T47D (cell line): ENCODE measurements at places on chromosomes 16 and 17.
A peak's percentile ranks its signal among the peaks of the same experiment; 100 is the strongest.

DNA sequence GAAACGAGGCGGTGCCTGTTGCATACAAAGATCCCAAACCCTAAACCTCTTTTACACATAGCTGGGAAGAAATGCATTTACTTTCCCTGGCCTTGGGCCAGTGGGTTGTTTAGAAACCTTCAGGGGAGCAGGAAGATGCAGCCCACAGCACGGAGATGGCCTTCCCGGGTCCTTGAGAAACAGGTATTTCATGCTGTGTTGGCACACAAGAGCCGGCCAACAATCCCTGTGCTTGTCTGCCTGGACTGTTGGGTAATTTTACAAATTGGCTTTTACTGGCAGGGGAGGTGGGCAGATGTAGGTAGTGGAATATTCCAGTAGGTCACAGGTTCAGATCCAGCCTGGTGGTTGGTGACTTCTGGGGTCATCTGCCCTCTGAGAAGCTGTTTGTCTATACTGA is 148.0 kb downstream of the FOXL1 start:
- peak; percentile 48 for DNase-seq

GRCh38 chr17:71441098-71441497 is 679.7 kb upstream of the SOX9 start:
- peak; percentile 31 for DNase-seq

DNA sequence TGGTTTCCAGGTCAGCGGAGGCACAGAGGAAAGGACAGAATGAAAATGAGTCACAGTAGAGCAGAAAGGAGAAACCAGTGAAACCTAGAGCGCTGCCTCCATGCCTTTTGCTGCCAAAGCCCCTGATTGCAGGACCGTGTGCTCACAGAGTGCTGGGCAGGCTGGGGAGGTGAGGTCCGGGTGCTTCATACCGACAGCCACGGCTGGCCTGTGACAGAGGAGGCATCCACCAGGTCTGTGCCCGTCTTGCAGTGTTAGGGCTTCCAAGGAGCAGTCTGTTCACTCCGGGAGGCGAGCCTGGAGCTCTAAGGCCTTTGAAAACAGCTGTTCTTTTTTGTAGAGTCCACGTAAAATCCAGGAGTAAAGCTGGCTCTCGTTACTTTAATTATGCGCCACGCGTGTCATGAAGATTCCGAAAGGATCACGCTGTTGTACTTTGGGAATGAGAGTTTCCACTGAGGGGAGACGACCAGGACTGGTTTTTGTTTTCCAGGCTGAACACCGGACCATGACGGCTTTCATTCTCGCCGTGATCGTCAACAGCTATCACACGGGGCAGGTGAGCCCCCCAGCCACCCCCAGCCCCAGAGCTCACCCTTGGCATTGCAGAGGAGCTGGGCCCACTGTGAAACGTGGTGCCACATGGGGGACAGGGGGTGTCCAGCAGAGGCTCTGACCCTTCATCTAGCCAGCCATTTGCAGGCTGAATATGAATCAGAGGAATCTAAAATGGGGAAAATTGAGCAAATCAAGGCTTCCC is 108.5 kb upstream of the CHMP6 start:
- DNase-seq: no peak

DNA sequence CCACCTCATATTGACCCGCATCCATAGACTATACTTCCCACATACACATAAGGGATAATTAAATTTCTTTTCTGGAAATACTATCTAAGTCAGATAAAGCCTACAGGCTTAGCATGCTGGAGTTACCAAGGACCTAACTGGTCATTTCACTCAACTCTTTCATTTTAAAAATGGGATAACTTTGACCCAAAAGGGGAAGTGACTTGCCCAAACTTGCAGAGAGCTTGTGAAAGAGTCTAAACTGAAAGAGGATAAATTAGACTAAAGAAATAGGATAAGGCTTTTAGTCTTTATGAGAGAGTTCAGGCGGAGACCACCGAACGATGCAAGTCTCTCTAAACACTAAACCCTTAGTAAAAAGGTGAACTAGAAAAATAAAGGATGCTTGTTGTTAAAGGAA is 3.9 kb upstream of the KRT33A start:
- no peak for DNase-seq

- DNase-seq: no peak
Measured at GRCh38 chr16:66824006-66824405, 6.8 kb downstream of the NAE1 start.

DNA sequence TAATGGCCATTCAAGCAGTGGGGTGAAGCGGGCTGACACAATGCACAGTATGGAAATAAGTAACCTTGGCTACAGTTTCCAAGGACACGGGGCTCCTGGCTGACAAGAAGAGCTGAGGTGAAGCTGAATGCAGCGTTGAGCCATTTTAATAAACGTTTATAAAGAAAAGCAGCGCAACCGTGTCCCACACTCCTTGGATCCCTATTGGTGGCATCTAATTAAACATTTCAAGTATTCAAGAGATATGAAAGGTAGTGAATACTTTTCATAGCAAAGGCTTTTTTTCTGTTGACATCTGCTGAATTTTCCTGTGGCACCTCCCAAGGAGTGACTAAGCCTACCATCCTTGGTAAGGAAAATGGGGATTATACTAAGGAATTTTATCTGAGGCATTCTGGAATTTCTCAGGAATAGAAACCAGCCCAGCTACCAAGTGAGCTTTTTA is 26.5 kb downstream of the DUSP14 start:
- DNase-seq: no peak

- DNase-seq: no peak
Measured at GRCh38 chr17:75114552-75115314, 5.0 kb downstream of the ARMC7 start.

GRCh38 chr17:30379303-30379902 is 676 bp downstream of the CPD start:
- peak; percentile 23 for DNase-seq

DNA sequence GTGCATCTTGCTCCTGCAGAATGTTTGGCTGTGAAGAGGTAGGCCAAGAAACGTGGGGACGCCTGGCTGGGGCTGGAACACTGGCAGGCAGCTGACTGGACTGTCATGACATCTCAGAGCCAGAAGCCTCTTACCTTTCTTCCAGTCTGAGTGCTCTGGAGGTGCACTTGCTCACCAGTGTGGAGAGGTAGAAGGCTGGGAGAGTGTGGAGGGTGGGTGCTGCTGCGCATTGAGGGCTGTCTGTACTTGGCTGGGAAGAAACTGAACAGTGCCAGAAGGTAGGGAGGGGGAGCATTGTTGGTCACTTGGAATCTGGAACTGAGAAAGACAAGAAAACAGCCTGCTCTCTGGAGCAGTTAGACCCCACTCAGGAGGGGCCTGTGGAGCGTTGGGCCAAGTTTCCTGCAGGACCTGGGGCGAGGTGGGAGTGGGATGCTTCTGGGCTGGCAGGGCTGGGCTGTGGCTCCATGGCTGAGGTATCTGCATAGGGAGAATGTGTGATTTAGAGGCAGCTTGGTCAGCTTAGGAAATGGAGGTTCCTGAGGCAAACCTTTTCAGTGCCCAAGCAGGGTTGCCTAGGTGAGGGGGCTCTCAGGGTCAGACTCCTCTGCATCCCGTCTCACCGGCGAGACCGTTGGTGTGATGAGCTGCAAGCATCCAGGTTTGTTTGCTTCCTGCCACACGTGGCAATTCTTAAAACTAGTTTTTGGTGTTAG is 55.1 kb downstream of the KSR1 start:
- DNase-seq: no peak

GRCh38 chr16:24035127-24035842 is 199.5 kb downstream of the PRKCB start:
- DNase-seq: no peak

DNA sequence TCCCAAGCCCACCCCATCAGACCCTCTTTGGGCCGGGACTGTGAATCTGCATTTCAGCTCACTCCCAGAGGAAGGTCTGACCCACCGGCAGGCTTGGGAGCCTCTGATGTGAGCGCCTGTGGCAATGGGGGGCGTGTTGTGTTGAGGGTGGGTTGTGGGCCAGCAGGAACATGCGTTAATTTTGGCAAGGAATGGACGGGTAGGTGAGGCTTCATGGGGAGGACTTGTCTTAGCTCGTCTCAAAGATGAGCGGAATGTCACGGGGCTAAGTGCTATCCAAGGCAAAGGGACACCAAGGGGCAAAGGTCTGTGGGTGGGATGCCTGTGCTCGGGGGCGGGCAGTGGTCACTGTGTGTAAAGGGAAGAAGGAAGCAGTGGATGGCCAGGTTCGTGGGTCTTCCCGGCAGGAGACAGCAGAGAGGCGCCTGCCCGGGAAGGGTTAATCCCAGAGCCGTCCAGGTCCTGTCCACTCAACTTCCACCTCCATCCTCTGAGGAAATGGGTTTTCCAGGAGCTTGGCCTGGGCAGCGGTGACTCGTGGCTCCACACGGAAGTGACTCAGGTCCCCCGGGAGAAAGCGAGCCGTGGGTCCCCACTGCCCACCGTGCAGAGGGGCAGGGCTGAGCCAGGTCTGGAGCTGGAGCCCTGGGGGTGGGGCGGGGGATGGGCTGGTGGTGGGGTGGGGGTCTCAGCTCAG is 17.4 kb downstream of the ADGRG1 start:
- DNase-seq: no peak

- DNase-seq: no peak
Measured at GRCh38 chr17:30808785-30809286, 15.7 kb downstream of the CRLF3 start.

- DNase-seq: peak; percentile 4
Measured at GRCh38 chr17:13888056-13888609, 181.2 kb upstream of the COX10 start.

DNA sequence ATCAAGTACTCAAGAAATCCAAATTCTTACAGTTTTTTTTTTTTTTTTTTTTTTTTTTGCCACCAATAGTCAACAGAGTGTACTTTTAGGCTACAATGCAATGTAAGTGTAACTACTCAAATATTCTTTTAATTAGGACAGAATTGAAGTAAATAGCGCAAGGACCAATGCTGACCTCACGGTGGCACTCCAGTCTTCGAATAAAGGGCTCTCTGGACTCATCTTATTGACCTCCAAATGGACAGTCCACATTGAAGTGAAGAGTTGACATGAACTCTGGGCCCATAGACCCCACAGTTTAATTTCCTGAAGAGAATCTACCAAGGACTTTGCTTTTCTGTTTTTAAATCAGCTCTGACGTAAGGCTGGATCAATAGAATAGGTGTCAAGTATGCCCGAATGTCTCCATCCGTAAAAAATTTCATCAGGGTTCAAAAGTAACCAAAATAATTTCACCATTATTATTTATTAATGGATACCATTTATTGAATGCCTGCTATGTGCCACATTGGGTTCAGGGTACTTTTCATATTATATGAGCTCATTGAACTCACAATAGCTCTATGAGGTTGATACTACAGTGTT is 7.3 kb upstream of the DDX52 start:
- DNase-seq: peak; percentile 84

DNA sequence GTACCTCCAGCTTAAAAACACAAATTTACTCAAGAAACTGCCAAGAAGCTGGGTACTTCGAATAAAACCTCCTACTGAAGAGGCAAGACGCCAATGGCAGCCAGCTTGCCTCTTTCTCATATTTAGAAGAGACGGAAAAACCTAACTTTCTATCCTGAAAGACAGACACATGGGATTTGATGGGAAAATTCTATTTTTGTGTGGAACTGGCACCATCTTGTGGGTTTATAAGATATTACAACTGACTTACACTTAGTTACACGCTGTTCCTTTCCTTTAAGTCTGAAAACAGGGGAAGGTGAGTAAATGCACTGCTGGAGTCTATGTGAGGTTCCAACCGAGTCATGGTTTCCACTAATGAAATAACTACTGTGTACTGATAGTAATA is 10.3 kb downstream of the ZNF18 start:
- DNase-seq: no peak

DNA sequence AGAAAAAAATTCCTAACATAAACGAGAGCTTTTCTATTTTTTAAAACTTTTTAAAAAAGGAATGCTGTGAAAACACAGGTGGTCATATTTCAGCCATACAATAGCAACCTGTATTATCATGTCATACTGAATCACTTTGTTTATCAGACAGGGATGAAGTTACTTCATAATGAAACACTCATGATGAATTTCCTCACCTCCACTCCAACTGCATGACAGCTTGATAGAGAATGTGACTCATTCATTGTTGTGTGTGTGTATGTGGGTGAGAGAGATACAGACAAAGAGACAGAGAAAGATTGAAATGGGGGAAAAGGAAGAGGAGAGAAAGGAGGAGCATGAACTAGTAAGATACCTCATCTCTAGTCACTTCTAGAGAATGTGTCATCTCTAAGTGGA is 109.0 kb downstream of the SYCE1L start:
- DNase-seq: no peak

GRCh38 chr16:77111056-77111565 is 79.9 kb upstream of the MON1B start:
- no peak for DNase-seq

- no peak for DNase-seq
Measured at GRCh38 chr16:60031740-60032139, 1297.6 kb upstream of the GOT2 start.

DNA sequence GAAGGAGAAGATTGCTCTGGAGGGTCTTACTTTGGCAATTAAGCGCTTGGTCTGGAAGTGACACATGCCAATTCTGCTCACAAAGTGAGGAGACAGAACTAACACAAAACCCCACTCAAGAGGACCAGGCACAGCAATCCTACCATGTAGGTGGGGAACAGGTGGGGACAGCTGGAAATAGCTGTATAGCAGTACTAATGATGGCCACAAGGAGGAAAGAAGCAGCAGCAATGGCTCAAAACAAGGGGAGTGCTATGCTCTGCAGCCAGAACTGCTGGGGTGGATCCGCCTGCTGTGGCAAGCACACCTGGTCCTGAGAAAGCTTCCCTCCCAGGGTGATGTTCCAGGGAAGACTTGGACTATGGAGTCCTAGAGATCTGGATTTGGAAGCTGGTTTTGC is 17.0 kb upstream of the TMEM132E start:
- no peak for DNase-seq

- no peak for DNase-seq
Measured at GRCh38 chr17:57565176-57565575, 179.9 kb downstream of the CCDC182 start.

DNA sequence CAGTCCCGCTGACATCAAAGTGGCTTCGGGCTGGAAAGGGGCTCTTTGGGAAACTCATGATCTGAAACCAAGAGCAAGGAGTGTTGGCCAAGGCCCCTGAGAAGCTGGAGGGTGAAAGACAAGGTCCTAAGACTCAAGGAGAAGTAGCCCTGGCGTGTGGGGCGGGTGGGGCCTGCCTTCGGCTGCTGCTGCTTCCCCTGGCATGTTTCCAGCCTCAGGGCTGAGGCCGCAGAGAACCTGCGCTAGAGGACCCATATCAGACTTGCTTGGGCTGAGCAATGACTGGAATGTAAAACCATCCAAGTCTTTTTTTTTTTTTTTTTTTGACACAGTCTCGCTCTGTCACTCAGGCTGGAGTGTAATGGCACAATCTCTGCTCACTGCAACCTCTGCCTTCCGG is 67.5 kb upstream of the GCSH start:
- DNase-seq: no peak

GRCh38 chr16:26765087-26765486 is 301.6 kb upstream of the C16orf82 start:
- peak; percentile 7 for DNase-seq
